ENCODE measurements at places on chromosomes 7 and 10. TPM values are rescaled to one million over a fixed set of nuclear protein-coding genes. Genes with fewer than 3 reads are reported as not detected.

GRCh38 chr7:69699931-69700330 is 101.7 kb downstream of the AUTS2 start:
- DNase-seq, result no peak

GRCh38 chr10:83585686-83586085 is 553.6 kb upstream of the GHITM start:
- DNase-seq, result no peak

DNA sequence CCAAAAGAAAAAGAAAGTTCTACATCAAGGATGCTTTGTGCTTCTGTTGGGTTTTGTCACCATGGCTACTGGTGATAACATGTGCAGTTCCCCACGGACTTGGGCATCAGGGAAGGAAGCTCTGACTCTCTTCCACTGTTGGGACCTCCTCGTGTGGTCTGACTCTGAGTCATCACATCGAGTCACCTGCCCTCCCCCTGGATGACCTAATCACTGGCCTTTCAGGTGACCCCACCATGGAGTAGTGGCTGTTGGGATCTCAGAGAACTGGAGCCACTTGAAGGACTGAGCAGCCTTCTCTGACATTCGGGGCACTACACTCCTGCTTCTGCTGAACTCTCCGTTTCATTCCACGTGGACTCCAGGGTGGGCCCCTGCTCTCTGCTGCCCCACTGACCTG is 60.8 kb upstream of the DOCK1 start:
- DNase-seq, result no peak

The RBAK gene
- total RNA-seq, result 8.4 TPM

GRCh38 chr10:22527520-22527919 is 182.2 kb downstream of the SPAG6 start:
- DNase-seq, result no peak

GRCh38 chr7:7505915-7506314 is 29.8 kb downstream of the COL28A1 start:
- DNase-seq, result no peak

The HMX3 gene
- total RNA-seq, result not detected

GRCh38 chr7:137546671-137547070 is 203.1 kb upstream of the PTN start:
- DNase-seq, result no peak

The GPR15LG gene
- total RNA-seq, result not detected

DNA sequence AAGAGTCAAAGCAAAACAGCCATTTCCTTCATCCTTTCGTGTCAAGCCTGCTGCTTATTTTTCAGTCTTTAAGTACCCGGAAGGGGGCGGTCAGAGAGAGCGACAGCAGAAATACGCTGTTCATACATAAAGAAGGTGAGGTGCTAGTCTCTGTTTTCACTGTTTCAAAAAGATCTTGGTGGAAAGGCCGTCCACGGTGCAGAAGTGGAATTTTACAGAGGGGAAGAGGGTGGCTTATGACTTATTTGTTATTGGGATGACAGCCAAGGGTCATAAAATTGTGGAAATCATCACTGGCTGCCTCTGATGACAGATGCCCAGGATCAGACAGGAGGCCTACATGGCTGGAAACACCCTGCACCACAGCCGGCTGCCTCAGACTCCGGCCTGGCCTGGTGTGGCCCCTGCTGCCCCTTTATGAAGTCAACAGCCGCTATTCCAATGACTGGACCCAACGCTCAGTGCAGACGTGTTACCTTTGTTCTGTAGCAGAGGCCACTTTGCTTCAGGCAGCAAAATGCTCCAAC is 57.0 kb downstream of the HIPK2 start:
- DNase-seq, result no peak
